ENCODE measurements at places on chromosomes 5 and 9.

- peak; percentile 83 for DNase-seq
Measured at GRCh38 chr9:37963936-37964739, 60.2 kb upstream of the SLC25A51 start.

DNA sequence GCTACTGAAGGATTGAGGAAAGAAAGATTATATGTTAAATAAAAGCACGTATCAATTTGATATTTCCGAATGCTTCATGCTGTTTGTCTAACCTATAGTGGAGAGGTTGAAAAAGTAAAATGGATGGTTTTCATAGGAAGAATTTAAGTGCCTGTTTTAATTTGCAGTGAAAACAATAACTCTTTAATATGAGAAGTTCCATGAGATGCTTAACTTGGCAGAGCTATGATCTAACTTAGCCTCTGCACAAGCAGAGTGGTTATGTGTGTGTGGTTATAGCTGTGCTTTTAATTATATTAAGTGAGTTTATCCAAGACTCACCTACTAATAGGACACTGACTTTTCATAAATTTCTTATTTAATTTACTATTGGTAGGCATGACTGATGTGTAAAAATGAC, 57.4 kb downstream of the AOPEP start:
- no peak for DNase-seq

- DNase-seq: no peak
Measured at GRCh38 chr9:134793288-134794188, 87.1 kb upstream of the FCN2 start.

DNA sequence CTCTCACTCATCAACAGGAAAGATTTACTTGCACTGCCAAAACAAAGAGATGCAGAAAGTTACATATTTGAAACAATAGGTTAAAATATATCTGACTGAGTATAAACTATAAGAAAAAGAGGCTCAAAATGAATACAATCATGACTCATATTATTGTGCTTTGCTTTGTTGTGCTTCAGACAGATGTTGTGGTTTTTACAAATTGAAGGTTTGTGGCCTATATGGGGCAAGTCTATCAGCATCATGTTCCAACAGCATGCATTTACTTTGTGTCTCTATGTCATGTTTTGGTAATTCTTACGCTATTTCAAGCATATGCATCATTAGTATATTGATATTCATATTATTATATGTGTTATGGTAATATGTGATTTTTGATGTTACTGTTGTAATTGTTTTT, 330.0 kb downstream of the PRR16 start:
- no peak for DNase-seq

GRCh38 chr5:149420545-149421371, 41.7 kb upstream of the IL17B start:
- no peak for DNase-seq

DNA sequence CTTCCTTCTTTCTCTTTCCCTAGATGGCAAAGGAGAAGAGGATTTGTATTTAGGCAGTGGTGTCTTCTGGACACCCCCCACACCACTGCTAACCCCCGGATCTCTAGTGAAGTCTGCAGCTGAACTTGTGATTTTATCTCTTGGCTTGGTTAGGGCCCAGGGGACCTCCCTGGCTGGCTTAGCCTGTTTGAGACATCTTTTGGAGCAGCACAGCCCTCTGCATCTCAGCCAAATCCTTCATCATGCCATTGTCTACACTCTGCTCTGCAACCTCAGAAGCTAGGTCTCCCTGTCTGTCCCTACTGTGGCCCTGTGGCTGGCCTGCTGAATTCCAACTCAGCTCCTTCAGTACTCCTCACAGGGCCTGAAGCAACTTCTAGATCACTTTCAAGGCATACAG, 81.7 kb downstream of the MUSK start:
- DNase-seq: no peak

DNA sequence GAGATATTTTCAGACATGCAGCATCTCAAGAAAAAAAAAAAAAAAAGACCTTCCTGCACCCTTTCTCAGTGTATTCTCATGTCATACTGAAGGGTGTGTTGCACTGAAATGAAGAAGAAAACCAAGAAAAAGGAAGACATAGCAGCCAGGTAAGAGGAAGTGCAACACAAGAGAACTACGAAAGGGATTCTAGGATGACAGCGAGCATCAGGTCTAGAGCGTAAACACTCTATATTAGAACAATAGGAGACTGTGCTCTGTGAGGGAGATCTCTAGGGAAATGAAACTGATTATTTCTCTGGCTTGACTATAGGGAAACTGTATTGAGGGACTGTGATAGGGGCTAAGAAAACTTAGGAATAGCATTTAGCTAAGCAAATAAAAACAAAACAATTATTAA, 30.0 kb downstream of the BTF3 start:
- DNase-seq: no peak

DNA sequence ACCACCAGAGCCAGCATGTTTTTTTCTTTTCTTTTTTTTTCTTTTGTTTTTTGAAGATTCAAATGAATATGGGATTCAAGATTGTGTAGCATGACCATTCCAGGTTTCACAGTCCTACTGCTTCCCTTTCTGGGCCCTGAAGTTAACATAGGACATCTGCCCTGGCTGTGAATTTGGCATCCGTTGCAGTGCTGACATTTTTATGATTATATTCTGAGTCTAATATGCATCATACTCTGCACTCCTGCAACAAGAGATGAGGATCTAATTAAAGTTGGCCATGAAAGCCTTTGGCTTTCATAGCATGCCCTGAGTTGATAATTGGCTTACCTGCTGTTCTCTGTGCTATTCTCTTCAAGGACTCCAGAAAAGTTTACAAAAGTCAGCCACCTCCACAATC, 29.8 kb downstream of the C5orf22 start:
- no peak for DNase-seq

- no peak for DNase-seq
Measured at GRCh38 chr5:139733010-139733688, 62.5 kb upstream of the PSD2 start.

DNA sequence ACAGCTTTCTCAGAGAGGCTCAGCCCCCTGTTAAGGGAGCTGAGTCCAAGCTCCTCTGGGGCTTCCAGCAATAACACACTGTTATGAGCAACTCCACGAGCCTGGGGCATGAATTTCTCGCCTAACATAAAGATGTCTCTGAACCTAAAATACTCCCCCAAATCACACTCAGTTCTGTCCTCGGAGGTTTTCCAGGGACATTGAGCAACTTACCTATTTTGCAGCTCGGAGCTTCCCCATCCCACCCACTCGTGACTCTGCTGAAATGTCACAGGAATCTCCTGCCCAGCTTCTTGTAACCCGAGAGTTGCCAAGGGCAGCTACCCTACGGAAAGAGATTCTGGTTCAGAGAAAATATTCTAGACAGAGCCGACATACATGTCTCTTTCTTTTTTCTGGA, 47.1 kb upstream of the SMIM23 start:
- DNase-seq: no peak

GRCh38 chr5:1152156-1152555, 40.3 kb upstream of the SLC12A7 start:
- DNase-seq: no peak

- no peak for DNase-seq
Measured at GRCh38 chr5:137615171-137615775, 116.1 kb upstream of the SPOCK1 start.

DNA sequence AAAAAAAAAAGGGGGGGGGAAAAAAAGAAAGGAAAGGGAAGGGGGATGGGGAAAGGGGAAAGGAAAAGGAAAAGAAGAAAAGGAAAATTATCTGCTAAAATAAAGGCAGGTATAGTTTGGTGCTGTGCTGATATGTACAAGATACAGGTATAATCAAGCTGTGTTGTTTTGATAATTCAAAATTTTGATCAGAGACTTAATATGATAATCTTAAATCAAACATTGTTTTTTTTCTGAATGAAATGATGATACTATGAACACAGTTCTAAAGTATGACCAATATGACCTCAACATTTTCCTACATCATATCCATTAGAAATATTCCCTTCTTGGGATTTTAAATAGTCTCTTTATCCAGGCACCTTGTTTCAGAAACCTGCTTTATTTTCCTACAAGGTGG, 115.6 kb upstream of the TRPM3 start:
- DNase-seq: no peak

- DNase-seq: no peak
Measured at GRCh38 chr9:26675035-26675434, 217.6 kb downstream of the CAAP1 start.

DNA sequence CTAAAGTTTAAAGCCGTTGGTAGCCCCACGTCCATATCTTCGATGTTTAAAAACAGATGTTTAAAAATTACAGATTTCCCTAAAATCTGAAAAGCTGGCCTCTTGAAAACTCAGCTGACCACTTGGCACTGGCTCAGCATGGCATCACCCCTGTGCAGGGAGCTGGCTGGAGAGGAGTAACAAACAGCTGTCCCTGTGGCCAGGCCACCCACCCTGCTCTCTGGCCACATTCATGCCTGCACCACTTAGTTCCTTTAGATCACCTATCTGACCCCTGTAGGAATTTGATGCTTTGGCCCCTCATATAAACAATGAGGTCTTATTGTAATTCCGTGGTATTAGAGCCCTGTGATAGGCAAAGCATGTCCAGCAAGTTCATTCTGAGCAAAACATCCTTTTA, 107.5 kb downstream of the FRMD3 start:
- DNase-seq: no peak

GRCh38 chr5:163867324-163867723, 361.9 kb downstream of the MAT2B start:
- no peak for DNase-seq

- no peak for DNase-seq
Measured at GRCh38 chr5:155834271-155834975, 492.5 kb upstream of the SGCD start.

DNA sequence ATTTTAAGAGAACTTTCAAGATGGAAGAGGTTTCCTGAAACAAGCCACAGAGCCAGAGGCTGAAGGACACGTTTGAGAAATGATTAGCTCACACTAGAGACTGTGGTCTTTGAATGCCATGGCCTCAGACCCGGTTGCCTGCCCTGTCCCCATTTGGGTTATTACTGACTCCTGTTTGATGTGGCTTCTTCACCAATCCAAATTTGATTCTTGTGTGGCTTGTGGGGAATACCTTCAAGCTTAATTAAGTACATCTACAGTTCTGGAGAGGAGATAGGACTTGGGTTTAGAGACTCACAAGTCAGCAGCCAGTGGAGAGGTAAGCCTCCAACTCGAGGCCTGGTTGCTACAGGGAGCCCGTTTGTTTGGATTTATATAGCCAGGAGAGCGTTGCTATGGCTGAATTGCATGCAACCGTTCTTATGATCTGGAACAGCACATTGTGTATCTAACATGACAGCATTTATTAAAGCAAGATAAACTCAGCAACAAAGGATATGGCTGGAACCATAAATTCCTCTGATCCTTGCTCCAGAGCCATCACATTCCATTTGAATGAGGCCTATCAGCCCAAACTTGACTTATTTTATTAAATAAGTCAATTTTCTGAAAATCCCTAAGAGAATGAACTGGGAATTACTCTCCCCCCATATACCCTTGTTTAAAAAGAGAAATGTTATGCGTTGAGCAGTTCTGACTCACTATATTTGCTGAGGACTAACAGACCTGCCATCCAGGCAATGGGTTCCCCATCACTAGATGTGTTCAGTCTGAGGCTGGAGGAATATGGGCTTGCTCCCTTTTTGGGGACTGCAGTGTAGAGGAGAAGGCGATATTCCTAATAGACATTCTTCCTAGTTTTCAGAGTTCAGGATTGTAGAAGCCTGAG, 88.4 kb upstream of the TNFSF8 start:
- no peak for DNase-seq

Data from epithelial cell of esophagus (primary cell).